NCI-H1105 treated with DMSO at 0.1 percent for 48 hours (cell line): ENCODE measurements at places on chromosomes 6 and 20.

GRCh38 chr6:14126191-14126590, 8.6 kb downstream of the CD83 start:
- DNase-seq, result no peak

DNA sequence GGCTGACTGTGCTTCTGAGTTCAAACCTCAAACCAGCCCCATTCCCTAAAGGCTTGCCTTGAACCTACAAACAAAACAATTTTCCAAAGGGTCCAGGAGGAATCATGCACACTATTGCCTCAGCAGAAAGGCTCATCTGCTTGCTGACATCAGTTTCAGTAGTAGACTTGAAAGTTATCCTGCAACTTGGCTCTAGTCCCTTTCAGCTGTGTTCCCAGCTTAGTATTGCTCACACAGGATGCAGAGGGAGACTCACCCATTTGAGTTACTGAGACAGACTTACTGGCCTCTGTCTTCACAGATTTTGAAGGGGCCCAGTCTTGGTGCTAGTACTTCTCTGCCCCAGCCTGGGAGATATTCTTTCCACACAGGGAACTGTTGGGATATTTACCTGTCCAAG, 38.5 kb upstream of the TFB1M start:
- no peak for DNase-seq

- no peak for DNase-seq
These were observed 36.5 kb upstream of the MPC1 start for GRCh38 chr6:166419286-166419685.

- DNase-seq, result no peak
These were observed 129.0 kb upstream of the BMP5 start for GRCh38 chr6:56004426-56004825.

- DNase-seq, result peak; percentile 74
These were observed 38.9 kb downstream of the OR2B2 start for GRCh38 chr6:27873021-27873940.

GRCh38 chr20:63095718-63096654, 89.2 kb upstream of the BHLHE23 start:
- DNase-seq, result no peak

GRCh38 chr20:17601957-17602356, 32.1 kb downstream of the DSTN start:
- DNase-seq, result no peak
